Lung (tissue), 17 donors: ENCODE measurements at places on chromosomes 2 and 18. TPM values are rescaled to one million over a fixed set of nuclear protein-coding genes. Genes with fewer than 3 reads are reported as not detected.

- H3K4me3 ChIP-seq = no peak overlapping the region
- H3K4me1 ChIP-seq = no peaks in the 10 kb centered on the region
- no peaks in the 10 kb centered on the region for H3K27me3 ChIP-seq
- DNase-seq = no peak
- no peak overlapping the region for H3K27ac ChIP-seq
Measured at GRCh38 chr2:202861987-202862386, 9.6 kb downstream of the ICA1L start.

DNA sequence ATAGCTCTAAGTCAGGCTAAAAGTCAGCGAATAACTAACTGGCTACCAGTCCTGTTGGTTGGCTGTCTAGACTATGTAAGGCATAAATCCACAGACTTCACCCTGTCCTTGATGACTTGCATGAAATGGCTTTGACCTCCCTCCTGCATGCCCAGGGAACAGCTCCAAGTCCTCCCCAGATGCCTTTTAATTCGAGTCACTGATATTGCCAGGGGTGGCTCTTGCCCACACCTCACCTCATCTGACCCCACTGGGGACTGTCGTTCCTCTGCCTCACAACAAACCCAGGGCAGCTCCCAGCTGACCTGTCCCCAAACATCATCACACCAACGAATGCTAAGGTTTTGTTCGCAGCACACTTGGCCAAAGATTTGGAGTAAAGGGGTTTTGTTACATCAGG is 396.0 kb upstream of the ID2 start:
- H3K27ac ChIP-seq = no peak overlapping the region
- no peaks in the 10 kb centered on the region for H3K4me1 ChIP-seq
- H3K27me3 ChIP-seq = no peaks in the 10 kb centered on the region
- no peak for DNase-seq

DNA sequence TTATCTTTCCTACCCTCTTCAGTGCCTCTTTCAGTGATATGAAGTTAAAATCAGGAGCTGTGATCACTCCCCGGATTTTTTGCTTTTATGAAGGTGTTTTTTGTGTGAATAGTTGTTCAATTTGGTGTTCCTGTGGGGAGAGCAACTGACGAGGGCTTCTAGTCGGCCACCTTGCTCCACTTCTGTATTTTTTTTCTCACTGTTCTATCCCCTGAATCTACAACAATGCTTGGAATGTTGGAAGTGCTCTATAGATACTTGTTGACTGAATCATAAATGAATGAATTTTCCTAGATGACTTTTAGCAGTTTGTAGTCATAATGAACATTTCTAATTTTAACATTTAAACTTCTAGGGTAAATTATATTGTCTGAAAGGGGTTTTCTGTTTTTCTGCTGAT is 247.3 kb downstream of the ZNF385B start:
- no peaks in the 10 kb centered on the region for H3K36me3 ChIP-seq
- no peaks in the 10 kb centered on the region for H3K27me3 ChIP-seq
- no peak overlapping the region for H3K27ac ChIP-seq
- H3K4me1 ChIP-seq = peaks cover 6% of the 10 kb centered on the region
- no peak overlapping the region for H3K4me3 ChIP-seq
- no peak for DNase-seq

- H3K27ac ChIP-seq = no peak overlapping the region
- no peak for DNase-seq
- no peaks in the 10 kb centered on the region for H3K36me3 ChIP-seq
- H3K27me3 ChIP-seq = no peaks in the 10 kb centered on the region
Measured at GRCh38 chr2:162457046-162457445, 113.1 kb downstream of the GCA start.

DUSP19 gene
- total RNA-seq = 8.8 TPM

- H3K4me1 ChIP-seq = peaks cover 16% of the 10 kb centered on the region
- H3K27ac ChIP-seq = no peak overlapping the region
- no peaks in the 10 kb centered on the region for H3K36me3 ChIP-seq
- H3K4me3 ChIP-seq = no peak overlapping the region
- DNase-seq = no peak
Measured at GRCh38 chr2:106584304-106584954, 97.3 kb downstream of the CD8B2 start.

DNA sequence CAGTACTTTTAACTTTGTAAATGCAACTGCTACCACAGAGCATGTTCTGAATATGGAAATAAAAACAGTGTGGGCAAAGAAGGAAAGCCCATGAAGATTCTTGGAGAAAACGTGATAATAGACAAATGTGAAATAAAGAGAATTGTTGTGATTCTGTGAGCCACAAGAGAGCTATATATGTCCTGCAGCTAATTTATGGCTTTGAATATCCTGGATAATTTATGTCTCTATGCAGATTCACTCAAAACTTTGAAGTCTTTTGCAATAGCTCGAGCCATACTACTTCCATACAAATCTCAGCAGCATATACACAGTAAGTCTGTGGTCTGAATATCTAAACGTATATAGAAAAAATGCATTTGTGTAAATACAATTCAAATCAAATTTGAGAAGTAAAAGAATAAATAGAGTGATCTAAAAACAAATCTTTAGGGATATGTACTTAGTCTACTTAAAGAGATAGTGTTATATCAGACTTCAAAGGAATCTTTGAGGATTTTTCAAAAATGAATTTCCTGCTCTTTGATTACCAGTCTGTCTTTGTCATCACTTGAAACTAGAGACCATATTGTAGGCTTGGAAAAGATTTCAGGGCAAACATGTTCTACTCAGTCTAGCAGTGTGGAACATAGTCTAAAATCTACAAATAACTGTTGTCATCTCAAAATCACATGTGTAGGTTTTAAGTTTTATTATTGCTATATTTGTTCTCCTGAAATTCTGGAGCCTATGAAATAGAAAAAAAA is 107.1 kb downstream of the CSRNP3 start:
- no peaks in the 10 kb centered on the region for H3K36me3 ChIP-seq
- no peaks in the 10 kb centered on the region for H3K27me3 ChIP-seq
- H3K4me3 ChIP-seq = no peak overlapping the region
- DNase-seq = no peak
- peaks cover 3% of the 10 kb centered on the region for H3K4me1 ChIP-seq

CENPA gene
- 0.71 TPM for total RNA-seq

KCNG2 gene
- 0.80 TPM for total RNA-seq

- no peak overlapping the region for H3K4me3 ChIP-seq
- peaks cover 3% of the 10 kb centered on the region for H3K36me3 ChIP-seq
- no peak for DNase-seq
- H3K4me1 ChIP-seq = peaks cover 9% of the 10 kb centered on the region
- no peaks in the 10 kb centered on the region for H3K27me3 ChIP-seq
- H3K27ac ChIP-seq = no peak overlapping the region
Measured at GRCh38 chr2:72828840-72829507, 3.1 kb upstream of the EXOC6B start.

ANKZF1 gene
- 101 TPM for total RNA-seq

TSPYL6 gene
- total RNA-seq = 0.20 TPM

- no peak for DNase-seq
- H3K36me3 ChIP-seq = no peaks in the 10 kb centered on the region
- no peaks in the 10 kb centered on the region for H3K27me3 ChIP-seq
- H3K4me1 ChIP-seq = peaks cover 3% of the 10 kb centered on the region
- no peak overlapping the region for H3K27ac ChIP-seq
- H3K4me3 ChIP-seq = no peak overlapping the region
Measured at GRCh38 chr18:49101236-49101635, 150.5 kb upstream of the SMAD7 start.

GRCh38 chr2:232667989-232668583 is 29.0 kb upstream of the GIGYF2 start:
- no peak for DNase-seq
- no peak overlapping the region for H3K4me3 ChIP-seq
- H3K27me3 ChIP-seq = no peaks in the 10 kb centered on the region
- H3K27ac ChIP-seq = no peak overlapping the region
- no peaks in the 10 kb centered on the region for H3K36me3 ChIP-seq

DNA sequence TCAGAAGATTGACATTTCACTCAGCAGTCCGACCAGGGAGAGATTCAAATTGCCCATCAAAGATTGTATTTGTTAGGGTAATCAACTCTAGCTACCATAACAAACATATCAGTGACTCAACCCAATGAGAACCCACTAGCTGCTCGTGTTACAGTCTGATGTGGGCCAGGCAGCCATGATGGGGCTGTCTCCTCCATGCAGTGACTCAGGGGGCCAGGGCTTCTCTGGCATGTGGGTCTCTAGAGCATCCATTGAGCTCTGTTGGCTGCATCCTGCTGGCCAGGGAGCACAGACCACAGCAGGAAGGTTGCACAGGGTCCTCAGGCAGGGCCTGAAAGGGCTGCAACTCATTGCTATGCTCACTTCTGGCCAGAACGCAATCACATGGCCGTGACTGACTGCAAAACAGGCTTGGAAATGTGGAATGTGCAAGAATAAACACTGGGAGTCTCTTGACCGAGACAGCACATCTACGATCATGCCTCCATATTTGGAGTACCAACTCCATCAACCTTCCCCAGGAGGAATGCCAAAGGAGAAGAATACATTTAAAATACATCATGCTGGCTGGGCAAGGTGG is 216.8 kb downstream of the EIPR1 start:
- no peak overlapping the region for H3K27ac ChIP-seq
- H3K4me3 ChIP-seq = no peak overlapping the region
- no peaks in the 10 kb centered on the region for H3K4me1 ChIP-seq
- no peak for DNase-seq
- H3K27me3 ChIP-seq = no peaks in the 10 kb centered on the region

DNA sequence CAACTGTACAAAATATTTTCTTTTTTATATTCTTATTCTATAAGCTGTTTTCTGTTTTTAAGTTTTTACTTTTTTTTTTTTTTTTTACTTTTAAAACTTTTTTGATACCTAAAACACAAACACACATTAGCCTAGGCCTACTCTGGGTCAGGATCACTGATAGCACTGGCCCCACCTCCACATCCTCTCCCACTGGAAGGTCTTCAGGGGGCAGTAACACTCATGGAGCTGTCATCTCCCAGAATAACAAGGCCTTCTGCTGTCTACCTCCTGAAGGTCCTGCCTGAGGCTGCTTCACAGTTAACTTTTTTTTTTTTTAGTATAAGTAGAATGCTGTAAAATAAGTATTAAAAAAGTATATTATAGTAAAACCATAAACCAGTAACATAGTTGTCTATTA is 415.1 kb downstream of the PTPRM start:
- no peak overlapping the region for H3K4me3 ChIP-seq
- no peaks in the 10 kb centered on the region for H3K27me3 ChIP-seq
- no peak for DNase-seq
- H3K36me3 ChIP-seq = no peaks in the 10 kb centered on the region
